Cardiac muscle cell (in vitro differentiated cells and primary cell): ENCODE measurements at places on chromosomes 5 and 9.

GRCh38 chr5:14700478-14701436, 36.2 kb downstream of the OTULIN start:
- no peak for DNase-seq

DNA sequence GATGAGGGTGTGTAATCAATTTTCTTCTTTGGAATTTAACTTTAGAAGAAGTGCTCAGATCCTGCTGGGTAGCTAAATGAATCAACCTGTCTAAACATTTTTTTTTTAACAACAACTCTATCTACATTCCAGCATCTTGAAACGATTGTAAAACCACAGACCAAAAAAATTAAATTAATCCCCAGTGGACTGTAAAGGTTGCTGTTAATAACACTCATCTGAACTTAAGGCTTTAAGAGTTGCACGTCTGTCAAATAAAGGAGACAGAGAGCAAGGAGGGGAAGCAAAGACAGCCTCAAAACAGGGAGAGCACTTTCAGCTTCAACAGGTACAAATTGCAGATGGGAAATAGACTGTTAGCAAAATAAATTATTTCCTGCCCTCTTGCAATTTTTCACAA, 548.5 kb downstream of the DTWD2 start:
- DNase-seq, result no peak

DNA sequence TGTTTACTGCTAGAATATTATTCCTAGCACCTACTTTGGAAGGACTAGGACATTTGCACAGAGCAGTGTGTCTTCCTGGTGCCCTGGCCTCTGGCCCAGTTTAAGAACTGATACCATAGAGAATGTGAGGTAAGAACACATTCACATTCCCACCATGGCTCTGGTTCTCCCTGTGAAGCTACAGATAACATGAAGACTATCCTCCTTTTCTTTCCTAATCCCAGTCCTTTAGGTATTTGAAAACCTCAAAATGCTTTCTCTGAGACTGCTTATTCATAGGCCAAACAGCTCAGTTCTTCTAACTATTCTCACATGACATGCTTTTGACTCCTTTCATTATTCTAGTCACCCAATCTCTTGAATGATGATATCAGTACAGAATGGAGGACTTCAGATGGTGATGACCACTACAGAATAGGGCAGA, 11.9 kb downstream of the FAM219A start:
- no peak for DNase-seq

GRCh38 chr5:71932655-71933338, 174.5 kb upstream of the MAP1B start:
- DNase-seq, result peak; percentile 31

DNA sequence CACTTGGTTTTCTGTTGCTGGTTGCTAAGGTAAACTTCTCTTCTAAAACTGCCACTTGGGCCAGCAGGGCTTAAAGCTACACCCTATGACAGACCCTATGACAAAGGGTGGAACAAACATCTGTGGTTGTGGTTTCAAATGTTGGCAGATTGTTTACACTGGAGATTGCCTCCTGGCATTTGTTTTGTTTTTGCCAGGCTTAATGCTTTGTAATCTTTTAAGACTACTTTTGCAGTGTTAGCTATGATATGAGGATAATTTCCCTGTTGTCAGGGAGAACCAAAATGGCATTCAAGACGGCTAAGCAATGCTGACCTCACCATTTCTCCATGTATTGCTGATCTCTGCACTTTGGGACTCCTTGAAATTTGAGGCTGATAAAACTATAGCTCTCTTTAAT, 50.3 kb downstream of the MAMDC2 start:
- no peak for DNase-seq

DNA sequence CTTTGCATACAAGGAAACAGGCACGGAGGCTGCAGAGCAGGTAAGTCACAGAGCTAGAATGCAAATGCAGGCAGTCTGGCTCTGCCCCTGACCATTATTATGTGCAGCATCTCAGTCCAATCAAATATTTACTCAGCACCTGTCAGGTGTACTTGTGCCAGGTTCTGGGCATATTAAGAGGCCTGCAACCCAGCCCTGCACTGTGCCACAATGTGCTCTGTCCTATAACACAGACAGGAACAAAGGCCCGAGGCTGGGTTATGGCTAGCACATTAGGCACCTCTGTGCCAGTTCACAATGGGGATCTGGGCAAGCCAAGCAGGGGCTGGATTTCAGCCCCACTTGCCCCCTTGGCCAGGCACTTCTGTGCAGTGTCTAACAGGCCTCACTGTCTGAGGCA, 14.0 kb downstream of the ARL15 start:
- DNase-seq, result no peak

GRCh38 chr5:147754372-147755122, 28.0 kb downstream of the JAKMIP2 start:
- no peak for DNase-seq

GRCh38 chr5:69238760-69239251, 4.1 kb downstream of the CDK7 start:
- DNase-seq, result peak; percentile 24

DNA sequence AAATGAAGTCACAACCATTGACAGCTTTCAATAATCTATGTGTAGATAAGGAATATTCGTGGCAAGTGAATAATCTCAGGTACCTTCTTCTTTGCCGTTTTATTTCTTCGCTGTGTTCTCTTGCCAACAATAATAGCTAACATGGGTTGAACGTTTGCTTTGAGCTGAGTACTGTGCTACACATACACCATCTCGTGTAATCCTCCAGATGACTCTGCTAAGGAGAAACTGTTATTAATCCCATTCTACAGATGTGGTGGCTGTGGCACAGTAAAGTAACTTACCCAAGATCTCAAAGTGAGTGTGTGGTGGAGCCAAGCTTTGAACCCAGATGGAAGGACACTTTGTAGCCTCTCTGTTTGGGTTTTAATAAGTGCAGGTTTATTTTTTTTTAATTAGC, 179.7 kb downstream of the C9orf152 start:
- no peak for DNase-seq

- no peak for DNase-seq
Observed at GRCh38 chr5:39113354-39113953, 39.3 kb upstream of the RICTOR start.

DNA sequence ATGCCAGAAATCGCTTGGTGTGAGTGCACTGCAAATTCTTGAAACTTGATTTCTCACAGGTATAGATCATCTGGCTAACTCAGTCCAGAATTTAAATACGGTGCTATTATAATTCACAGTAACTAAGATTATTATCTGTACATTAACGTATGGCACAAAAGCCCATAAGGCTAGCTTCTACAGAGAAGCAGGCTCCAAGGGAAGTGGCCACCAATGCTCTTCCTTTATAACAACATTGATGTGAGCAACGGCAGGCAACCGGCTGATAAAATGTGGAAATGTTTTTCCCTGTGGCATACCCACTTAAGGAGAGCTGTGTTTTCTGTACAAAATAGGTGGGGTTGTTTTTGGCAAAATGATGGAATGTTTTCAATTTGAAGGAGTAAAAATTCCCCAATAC, 35.7 kb downstream of the SEMA4D start:
- no peak for DNase-seq

DNA sequence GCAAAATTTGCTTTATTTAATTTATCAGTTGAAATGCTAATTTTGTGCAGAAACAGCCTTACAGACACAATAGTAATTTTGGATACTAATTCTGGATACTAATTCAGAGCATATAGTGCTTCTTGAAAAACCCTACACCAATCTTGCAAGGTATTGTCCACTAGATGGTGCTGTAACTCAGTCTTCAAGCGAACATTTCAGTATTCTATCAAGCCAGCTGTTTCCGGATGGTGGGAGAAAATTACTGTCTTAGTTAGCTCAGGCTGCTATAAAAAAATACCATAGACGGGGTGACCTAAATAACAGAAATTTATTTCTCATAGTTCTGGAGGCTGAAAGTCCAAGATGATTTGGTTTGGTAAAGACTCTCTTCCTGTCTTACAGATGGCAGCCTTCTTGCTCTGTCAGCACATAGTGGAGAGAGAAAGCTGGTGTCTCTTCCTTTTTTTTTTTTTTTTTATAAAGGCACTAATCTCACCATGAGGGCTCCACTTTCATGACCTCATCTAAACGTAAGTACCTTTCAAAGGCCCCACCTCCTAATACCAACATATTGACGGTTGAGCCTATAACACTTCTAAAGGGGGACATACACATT, 1306.5 kb upstream of the CDH9 start:
- peak; percentile 78 for DNase-seq

DNA sequence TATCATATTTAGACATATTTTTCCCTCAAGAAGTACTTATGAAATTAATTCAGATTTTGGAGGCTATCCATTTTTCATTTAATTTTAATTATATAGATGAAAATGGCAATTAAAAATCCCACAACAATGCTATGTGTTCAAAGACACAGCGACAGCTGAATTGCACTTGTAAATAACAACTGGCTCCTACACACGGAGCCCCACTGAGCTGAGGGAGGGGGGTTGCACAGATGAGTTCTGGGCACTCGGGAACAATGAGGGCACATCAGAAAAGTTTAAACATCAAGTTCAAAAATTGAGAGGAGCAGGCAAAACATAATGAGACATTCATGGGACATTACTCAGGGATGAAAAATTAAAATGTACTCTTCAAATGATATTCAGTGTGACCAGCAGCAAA, 104.9 kb downstream of the MARCHF3 start:
- no peak for DNase-seq

DNA sequence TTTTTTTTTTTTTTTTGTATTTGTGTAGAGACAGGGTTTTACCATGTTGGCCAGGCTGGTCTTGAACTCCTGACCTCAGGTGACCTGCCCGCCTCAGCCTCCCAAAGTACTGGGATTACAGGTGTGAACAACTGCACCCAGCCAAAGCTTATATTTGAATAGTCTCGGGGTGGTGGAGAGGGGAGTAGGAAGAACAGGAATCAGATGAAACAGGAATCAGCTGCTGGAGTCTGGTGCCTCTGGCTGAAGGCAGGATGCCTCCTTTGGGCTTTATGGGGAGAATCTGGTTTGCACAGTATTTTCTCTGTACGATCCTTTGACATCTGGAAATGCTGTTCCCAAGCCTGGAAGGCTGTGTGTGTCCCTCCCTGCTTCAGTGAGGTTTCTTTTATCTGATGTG, 10.9 kb downstream of the C5orf52 start:
- no peak for DNase-seq

GRCh38 chr5:125715216-125715615, 708.0 kb upstream of the GRAMD2B start:
- no peak for DNase-seq

GRCh38 chr9:94504358-94504757, 50.5 kb upstream of the PCAT7 start:
- no peak for DNase-seq

DNA sequence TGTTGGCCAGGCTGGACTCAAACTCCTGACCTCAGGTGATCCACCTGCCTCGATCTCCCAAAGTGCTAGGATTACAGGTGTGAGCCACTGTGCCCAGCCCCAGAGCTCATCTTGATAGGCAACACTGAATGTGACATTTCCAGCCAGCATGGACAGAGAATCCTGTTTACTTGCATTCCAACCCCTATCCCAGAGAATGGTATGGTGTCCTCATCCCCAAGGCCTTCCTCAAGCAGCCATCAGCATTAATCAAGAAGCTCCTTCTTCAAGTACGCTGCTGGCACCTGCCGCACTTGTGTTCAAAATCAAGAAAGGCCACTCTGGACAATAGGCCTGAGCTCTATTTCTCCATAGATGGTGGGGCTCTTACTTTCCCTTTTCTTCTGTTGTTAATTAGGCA, 40.2 kb downstream of the STARD4 start:
- DNase-seq, result no peak

- no peak for DNase-seq
Observed at GRCh38 chr5:93250424-93250823, 330.6 kb downstream of the NR2F1-AS1 start.

GRCh38 chr5:166441-167372, 24.6 kb upstream of the LRRC14B start:
- no peak for DNase-seq

- no peak for DNase-seq
Observed at GRCh38 chr5:135329066-135329912, 69.7 kb downstream of the MACROH2A1 start.

GRCh38 chr5:126023994-126024441, 399.2 kb upstream of the GRAMD2B start:
- DNase-seq, result no peak

- DNase-seq, result no peak
Observed at GRCh38 chr9:122614362-122614761, at the start of gene OR1Q1. Gene OR1Q1, plus strand, starts transcription at chr9:122614738. Its CDS starts 0 bp downstream, at chr9:122614738.

- no peak for DNase-seq
Observed at GRCh38 chr5:103260951-103261350, 2.4 kb downstream of the MACIR start.

DNA sequence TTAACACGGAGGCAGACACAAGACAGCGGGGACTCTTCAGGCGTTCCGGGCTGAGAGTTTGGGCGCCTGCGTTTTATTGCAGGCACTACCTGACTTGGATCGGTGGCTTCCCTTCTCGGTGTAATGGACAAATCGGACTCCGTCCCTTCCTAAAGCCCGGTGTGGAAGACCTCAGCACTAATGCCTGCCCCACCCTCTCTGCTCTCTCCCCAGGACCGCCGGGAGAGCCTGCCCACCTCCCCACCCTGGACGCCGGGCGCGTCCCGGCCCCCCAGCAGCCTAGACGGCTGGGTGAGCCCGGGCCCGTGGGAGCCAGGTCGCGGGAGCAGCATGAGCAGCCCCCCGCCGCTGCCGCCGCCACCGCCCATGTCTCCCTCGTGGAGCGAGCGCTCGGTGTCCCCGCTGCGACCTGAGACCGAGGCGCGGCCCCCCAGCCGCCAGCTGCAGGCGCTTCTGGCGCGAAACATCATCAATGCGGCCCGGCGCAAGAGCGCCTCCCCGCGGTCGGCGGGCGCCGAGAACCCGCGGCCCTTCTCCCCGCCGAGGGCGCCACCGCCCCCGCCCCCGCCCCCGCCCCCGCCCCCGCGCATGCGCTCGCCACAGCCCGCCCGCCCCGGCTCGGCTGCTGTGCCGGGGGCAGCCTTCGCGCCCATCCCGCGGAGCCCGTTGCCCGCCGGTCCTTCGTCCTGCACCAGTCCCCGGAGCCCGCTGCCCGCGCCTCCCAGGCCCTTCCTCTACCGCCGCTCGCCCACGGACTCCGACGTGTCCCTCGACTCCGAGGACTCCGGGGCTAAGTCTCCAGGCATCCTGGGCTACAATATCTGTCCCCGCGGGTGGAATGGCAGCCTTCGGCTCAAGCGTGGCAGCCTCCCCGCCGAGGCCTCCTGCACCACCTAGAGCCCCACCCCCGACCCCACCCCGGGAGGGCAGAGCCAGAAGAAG, 4.6 kb upstream of the MYOZ3 start:
- peak; percentile 85 for DNase-seq

DNA sequence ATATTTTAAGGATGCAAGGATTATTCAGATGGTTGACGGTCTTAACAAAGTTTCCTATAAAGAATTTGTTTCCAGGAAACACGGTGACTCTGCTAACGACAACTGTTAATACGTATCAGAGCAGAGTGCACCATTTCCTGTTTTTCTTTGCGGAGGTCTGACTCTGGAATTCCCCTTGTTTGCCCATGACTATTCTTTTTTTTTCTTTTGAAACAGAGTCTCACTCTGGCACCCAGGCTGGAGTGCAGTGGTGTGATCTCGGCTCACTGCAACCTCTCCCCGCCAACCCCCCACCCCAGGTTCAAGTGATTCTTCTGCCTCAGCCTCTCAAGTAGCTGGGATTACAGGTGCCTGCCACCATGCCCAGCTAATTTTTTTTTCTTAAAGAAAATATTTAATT, 115.9 kb downstream of the CDC42SE2 start:
- peak; percentile 90 for DNase-seq

- peak; percentile 48 for DNase-seq
Observed at GRCh38 chr9:113913426-113914195, 37.5 kb downstream of the ZNF618 start.

GRCh38 chr9:119020284-119020683, 349.0 kb downstream of the BRINP1 start:
- DNase-seq, result no peak
